ENCODE measurements at places on chromosomes 5 and 9. TPM values are rescaled to one million over a fixed set of nuclear protein-coding genes. Genes with fewer than 3 reads are reported as not detected.

Gene SPINK13
- total RNA-seq: not detected

DNA sequence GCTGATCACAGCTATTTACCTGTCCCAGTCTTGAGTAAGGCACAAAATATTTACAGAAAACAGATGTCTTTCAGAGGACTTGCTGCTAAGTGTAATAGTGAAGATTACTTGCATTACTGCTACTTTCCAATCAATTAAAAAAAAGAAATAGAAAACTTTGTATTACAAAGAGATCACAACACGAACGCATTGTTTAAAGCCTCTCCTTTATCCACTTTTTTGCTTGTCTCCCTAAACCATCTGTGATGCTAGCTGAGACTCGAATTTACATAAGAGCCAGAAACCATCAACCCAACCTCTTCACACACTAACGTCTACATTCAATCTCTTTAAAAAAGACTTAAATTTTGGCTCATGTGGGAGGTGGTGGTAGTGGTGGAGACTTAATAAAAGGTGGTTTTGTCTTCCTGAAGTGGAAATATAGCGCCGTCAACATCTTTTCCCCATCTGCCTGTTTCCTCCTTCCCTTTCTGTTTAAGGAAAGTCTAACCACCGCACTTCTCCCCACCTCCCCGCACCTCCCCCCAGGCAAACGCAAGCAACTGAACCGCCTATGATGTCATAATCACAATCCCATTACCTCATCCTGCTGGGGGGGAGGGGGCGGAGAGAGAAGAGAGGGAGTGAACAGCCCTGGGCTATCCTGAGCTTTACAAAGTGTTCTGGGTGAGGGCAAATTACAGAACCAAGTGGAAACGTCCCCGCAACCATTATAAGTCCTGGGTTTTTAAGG lies 948 bp upstream of the FAM53C start:
- ATAC-seq: peak; percentile 53

- no peak for ATAC-seq
Measured at GRCh38 chr5:152290181-152290580, 114.9 kb downstream of the NMUR2 start.

Gene CATSPER3
- total RNA-seq: 0.40 TPM

- ATAC-seq: no peak
Measured at GRCh38 chr9:78669591-78669990, 372.7 kb downstream of the PSAT1 start.

- ATAC-seq: no peak
Measured at GRCh38 chr9:98085058-98085457, 28.5 kb downstream of the NANS start.

GRCh38 chr9:27945386-27945785 lies 372.1 kb upstream of the C9orf72 start:
- ATAC-seq: no peak

DNA sequence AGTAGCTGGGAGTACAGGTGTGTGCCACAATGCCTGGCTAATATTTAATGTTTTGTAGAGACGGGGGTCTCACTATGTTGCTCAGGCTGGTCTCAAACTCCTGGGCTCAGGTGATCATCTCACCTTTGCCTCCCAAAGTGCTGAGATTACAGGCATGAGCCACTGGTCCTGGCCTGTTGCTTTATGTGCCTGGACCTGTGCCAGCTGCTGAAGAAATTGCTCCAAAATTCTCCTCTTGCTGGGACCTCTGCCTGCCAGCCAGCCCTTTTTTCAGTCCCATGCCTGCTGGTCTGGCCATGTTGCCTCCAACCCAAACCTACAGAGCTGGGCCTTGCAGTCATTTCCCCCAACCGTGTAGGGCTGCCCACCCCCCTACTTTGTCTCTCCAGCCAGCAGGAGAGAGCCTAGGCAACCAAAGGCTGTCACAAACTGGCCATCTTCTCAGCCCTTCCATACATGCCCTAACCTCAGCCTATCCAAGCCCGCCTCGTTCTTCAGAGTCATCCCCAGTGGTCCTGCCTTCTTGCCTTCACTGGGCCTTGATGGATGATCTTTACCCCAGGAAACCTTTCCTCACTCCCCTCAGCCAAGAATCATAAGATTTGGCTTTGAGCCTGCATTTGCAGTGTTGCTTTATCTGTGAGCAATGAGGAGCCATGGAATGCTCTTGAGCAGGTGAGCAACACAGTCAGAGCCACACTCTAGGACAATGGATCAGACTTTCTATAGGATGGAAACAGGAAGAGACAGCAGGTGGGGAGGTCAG lies 27.4 kb upstream of the SYNPO start:
- ATAC-seq: no peak

DNA sequence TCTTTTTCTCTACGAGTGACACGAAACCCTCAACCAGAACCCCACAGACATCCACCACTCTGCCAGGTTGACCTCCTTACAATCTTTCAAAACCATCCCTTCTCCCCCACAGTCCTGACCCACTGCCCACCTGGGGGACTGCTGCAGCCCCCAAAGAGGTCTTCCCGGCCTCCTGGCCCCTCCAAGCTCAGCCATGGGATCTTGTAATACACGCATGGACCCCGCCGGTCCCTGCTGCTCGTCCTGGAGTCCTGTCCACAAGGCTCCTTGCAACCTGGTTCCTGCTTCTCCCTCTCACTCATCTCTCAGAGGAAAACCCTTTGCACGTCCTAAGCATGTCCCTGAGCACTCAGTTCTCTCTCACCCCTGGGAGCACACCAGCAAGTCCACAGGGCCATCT lies 187.3 kb downstream of the CDK5RAP2 start:
- ATAC-seq: no peak

GRCh38 chr9:5446451-5447236 lies 3.7 kb upstream of the CD274 start:
- ATAC-seq: peak; percentile 43

Gene NEK6
- total RNA-seq: 11.0 TPM

Gene SWI5
- total RNA-seq: 24.8 TPM
